ENCODE measurements at places on chromosomes 3 and 15.

DNA sequence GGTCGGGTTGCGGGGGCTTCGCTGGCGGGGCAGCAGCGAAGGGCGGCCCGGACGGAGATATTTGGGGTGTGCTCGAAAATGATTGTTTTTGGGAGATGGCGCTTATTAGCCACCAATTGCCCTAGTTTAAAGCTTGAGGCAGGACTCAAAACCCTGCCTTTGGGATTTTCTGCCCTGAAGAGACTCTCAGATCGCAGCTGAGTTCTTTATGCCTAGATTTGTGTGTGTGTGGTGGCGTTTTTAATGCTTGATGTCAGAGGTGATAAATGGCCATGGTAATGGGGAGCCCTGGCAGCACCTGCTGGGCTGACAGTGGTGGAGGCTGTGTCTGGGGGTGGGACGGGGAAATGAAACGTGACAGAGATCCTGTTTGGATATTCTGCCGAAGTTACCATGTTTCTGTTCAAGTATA lies 604 bp downstream of the KCTD6 start:
- no peak for DNase-seq

GRCh38 chr15:74552773-74553441 lies 11.9 kb downstream of the ARID3B start:
- DNase-seq, result no peak

- DNase-seq, result no peak
Measured at GRCh38 chr3:138681463-138682220, 73.1 kb downstream of the FAIM start.

DNA sequence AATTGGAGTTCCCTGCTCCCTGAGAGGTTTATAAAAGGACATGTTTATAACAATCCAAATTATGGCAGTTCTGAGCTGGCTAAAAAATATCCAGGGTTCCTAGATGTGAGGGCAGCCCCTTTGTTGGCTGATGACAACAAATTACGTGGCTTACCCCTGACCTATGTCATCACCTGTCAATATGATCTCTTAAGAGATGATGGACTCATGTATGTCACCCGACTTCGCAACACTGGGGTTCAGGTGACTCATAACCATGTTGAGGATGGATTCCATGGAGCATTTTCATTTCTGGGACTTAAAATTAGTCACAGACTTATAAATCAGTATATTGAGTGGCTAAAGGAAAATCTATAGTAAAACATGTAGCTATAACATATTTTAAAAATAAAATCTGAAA lies 13.9 kb downstream of the AADAC start:
- DNase-seq, result no peak

Data from SK-N-MC (cell line).